Hepatic stellate cell (primary cell): ENCODE measurements at places on chromosomes 11 and 22.

- DNase-seq, result no peak
Observed at GRCh38 chr11:11142430-11142829, 210.6 kb downstream of the CSNK2A3 start.

DNA sequence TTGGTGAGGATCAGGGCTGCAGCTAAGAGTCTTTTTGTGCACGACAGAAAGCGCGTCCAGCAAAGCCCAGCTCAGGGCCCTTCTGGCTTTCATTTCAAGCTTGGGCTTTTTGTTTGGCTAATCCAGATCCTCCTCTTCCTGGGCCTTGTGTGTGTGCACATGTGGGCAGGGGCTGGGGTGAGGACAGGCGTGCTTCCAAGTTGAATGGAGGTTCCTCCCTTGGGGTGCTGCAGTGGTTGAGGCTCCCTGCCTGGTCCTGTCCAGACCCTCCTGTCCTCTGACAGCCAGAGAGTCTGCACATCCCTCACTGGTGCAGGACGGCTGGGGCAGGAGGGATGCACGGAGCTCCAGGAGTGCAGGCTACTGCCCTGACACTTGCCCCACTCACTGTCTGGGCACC lies 62.0 kb upstream of the NECTIN1 start:
- no peak for DNase-seq

GRCh38 chr11:68844376-68844775 lies 2.7 kb upstream of the CPT1A start:
- no peak for DNase-seq

GRCh38 chr11:64451856-64452255 lies 92.9 kb downstream of the RPS6KA4 start:
- DNase-seq, result no peak

- no peak for DNase-seq
Observed at GRCh38 chr11:120128392-120129119, 9.4 kb downstream of the TRIM29 start.

DNA sequence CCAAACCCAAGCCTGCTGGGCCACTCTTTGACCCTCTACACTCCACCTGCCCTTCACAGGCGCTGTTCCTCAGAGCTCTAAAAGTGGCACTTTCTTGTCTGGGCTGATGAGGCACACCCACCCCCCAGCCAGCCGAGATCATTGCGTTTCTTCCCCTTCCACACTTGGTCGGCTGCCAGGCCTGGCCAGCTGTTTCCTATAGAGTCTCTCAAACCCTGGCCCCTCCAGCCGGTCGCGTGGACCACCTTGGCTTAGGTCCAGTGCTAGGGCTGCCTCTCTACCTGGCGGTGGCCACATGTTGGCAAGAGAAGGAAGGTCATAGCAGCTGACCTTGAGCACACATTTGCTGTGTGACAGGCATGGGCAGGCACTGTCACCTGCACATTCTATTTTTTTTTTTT lies 60.6 kb downstream of the PPP6R2 start:
- DNase-seq, result no peak
